ENCODE measurements at places on chromosomes 3 and 15. TPM values are rescaled to one million over a fixed set of nuclear protein-coding genes. Genes with fewer than 3 reads are reported as not detected.

Gene RETNLB
- total RNA-seq, result not detected

Gene ANKRD63
- not detected for total RNA-seq

Gene FBXL22
- total RNA-seq, result 0.60 TPM

Gene SLC7A14
- 0.12 TPM for total RNA-seq

Gene MITF
- total RNA-seq, result 4.3 TPM

Gene CDCP1
- 75.6 TPM for total RNA-seq

Gene GP9
- total RNA-seq, result not detected

Gene LRRK1
- 5.0 TPM for total RNA-seq

Gene ICE2
- total RNA-seq, result 32.2 TPM

Gene TRAIP
- 15.0 TPM for total RNA-seq

Gene ZBBX
- total RNA-seq, result not detected

DNA sequence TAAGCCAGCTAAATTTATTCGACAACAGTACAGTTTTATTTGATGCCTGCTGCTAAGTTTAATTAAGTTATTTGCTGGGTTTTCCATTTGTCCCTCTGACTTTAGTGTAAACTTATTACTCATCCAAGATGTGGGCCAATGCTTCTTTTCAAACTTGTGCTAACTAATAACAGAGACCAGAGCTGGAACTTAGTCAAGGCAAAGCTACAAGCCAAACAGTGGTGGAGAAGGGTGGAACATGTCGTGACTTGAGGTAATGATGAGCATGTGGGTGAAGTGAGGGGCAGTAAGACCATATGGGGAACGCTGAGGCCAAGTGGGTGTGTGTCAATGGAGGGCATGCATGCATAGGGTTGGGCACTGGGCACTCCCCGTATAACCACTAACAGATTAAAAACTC lies 63.9 kb downstream of the NMD3 start:
- no peak for DNase-seq

- no peak for DNase-seq
These were observed 34.5 kb downstream of the POMGNT2 start for GRCh38 chr3:43071313-43071893.

DNA sequence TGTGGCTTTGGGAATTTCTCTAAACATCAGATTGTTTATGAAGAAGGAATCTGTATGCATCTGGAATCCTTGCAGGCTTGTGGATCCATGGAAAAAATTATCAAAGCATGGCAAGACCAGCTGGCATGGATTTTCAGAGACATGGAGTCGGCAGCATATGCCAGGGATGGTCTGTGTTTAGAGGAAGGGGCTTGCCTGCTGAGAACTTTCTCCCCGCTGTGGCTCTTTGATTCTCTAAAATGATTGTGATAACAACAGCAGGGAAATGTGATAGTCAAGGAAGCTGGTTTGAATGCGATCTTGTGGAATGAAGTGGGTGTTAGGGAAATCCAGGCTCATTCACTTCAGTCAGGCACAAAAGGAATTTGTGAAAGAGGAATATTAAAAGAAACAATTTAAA lies 245.7 kb upstream of the THRB start:
- DNase-seq, result no peak

DNA sequence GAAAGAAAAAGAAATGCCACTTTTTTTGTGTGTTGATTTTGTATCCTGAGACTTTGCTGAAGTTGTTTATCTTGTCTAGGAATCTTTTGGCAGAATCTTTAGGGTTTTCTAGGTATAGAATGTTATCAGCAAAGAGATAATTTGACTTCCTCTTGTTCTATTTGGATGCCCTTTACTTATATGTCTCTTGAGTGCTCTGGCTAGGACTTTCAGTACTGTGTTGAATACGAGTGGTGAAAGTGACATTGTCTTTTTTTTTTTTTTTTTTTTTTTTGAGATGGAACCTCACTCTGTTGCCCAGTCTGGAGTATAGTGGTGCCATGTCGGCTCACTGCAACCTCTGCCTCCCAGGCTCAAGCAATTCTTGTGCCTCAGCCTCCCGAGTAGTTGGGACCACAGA lies 64.7 kb upstream of the NPHP3 start:
- DNase-seq, result no peak

DNA sequence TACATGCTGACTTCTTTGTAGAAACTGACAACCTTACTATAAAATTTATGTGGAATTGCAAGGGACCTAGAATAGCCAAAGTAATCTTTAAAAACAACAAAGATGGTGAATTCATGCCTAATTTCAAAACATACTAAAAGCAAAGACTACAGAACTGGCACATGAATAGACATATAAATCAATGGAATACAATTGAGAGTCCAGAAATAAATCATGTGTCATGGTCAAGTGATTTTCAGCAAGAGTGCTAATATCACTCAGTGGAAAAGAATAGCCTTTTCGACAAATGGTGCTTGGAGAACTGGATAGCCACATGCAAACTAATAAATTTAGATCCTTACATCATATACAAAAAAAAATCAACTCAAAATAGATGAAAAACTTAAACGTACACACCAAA lies 8.7 kb downstream of the IMPG2 start:
- no peak for DNase-seq

DNA sequence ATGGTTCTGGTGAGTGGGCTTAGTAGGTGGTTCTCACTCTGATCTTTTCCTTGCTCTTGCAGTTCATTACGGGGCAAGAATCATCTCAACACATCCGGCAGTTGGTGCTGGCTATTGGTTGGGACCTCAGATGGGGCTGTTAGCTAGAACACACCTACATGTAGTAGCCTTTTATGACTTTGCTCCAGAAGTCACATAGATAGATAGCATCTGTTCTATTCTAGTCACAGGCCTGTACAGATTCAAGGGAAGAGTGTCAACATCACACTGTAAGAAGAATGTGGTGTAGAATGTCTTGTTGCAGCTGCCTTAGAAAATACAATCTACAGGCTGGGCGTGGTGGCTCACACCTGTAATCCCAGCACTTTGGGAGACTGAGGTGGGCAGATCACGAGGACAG lies 15.1 kb downstream of the RAB5A start:
- DNase-seq, result no peak

DNA sequence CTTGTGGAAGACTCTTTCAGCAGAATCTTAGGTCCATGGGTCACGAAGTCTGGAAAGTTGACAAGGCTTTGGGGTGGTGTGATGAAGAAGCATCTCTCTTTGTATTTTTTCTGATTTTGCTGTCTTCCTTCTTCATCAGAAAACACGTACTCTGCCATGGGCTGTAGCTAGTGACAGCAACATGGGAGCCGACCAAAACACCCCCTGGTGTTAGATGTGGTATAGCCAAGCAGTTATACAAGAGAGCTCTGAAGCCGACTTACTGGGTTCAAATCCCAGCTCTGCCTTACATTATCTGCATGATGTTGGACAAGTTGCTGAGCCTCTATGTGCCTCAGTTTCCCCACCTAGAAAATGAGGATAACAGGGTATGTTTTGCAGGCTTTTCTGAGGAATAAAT lies 32.9 kb upstream of the LYZL4 start:
- no peak for DNase-seq

GRCh38 chr15:41853831-41854230 lies 15.2 kb downstream of the PLA2G4B start:
- no peak for DNase-seq

DNA sequence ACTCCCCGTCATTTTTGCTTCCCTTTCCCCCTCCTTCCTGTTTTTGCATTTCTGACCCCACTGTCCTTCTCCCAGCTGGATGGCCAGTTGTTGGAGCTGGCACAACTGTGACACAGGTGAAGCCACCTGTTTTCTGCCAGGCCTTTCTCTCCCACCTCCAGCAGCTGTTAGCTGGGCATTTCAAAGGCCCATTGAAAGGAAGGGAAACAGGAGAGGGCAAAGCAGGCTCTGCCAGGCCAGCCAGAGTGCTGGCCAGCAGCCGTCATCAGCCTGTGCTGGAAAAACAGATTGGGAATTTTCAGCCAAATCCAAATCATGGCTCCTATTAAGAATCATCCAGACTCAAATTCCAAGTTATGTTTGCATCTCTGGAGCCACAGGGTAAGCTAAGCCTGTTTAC lies 155.2 kb upstream of the C2CD4B start:
- DNase-seq, result no peak

DNA sequence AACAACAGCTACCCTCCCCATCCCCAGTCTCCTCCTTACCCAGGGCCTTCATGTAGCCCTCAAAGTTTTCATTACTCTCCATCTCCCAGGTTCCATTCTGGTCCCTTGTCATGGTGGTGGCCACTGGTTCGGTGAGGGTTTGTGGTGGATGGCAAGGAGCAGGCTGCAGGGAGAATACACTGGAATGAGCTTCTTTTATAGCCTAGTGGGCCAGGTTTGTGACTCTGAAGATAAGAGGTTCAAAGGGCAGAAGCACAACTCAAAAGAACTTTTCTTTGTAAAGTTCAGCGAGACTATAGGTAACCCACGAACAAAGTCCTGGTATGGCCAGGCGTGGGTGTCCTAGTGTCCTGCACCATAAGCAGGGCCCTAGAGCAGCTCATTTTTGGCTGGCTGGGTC lies at the start of gene RBP2:
Gene RBP2 (minus strand): TSS at position 169 of the 400 bp plus-strand sequence. CDS start 57 bp downstream, at position 112.
- DNase-seq, result no peak

DNA sequence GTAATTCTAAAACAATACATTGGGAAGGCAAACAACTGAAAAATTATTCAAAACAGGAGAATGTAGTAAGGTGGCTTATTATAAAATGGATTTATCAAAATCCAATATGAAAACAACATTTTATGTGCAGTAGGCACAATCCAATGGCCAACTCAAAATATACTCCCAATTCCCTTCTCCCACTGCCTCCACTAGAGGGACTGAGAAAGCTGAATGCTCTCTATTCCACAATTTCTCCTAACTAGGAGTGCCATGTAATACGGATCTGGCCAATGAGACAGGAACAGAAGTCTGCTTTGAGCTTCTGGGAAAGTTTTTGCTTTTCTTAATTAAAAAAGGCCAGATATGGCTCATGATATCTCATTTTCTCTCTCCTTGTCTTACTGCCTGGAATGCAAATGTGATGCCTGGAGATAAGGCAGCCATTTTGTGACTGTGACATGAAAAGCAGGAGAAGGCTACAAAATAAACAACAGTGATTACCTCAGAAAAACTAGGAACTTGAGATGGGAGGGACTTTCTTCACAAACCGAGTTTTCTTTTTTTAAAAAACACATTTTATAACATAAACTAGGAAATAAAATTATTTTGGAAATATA lies 18.8 kb upstream of the VGLL4 start:
- DNase-seq, result peak; percentile 47

DNA sequence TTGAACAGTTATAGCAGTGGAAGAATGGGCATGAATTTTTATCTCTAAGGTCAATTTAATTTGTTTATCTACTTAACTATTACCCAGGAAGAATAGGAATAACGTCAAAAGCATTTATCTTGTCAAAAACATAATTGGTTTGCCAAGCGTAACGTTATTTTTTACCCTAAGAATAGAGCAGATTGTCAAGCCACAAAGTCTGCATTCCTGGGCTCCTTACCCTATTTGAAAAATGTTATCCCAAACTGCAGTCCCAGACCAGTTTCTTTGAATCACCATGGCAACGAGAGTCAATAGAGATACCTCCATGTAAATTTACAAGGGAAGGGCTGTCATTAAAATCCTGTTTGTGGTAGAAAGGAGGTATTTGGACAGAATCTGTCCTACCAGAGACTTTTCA lies 61.1 kb downstream of the CPNE4 start:
- peak; percentile 11 for DNase-seq

GRCh38 chr3:9352917-9353752 lies 9.7 kb upstream of the THUMPD3 start:
- peak; percentile 66 for DNase-seq

- peak; percentile 38 for DNase-seq
These were observed 24.8 kb downstream of the FOXL2NB start for GRCh38 chr3:138971766-138972320.

GRCh38 chr15:99406716-99407487 lies 155.6 kb downstream of the LRRC28 start:
- no peak for DNase-seq

GRCh38 chr3:143483214-143483613 lies 363.6 kb downstream of the CHST2 start:
- DNase-seq, result no peak

DNA sequence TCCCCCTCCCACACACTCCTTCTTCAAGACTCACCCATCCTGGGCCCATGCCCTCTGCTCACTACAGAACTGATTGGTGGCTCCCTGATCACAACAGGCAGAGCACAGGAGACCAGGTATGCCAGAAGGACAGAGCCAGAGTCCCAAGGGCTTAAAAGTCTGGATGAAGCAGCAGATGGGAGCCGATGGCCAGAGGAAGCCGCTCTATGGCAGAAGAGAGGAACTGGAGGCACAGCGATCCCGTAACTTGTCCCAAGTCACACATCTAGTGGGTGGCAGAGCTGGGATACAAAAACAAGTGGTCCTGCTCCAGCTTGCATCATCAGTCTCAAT lies 20.7 kb downstream of the ITGA11 start:
- DNase-seq, result no peak

- DNase-seq, result no peak
These were observed 96.3 kb upstream of the ALDH1A3 start for GRCh38 chr15:100783291-100783690.

DNA sequence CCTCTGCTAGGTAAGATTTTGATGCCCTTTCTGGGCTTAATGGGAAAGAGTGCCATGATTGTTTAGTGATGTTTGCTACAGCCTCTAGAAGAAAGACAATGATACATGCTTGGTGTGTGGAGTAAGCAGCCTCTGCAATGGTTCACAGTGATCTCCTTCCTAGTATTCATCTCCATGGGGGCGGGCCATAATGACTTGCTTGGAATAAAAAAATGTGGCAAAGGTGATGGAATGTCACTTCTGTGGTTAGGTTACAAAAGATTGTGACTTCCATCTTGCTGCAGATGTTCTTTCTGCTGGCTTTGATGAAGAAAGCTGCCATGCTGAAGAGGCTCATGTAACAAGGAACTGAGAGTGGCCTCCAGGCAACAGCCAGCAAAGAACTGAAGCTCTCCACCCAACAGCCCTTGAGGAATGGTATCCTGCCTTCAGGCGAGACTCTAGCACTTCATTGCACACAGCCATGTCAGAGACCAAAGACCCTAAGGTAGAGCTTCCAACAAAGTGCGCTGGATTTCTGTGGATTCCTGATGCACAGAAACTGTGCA lies 139.1 kb upstream of the LRIG1 start:
- DNase-seq, result no peak

- DNase-seq, result no peak
These were observed 43.2 kb downstream of the EHHADH start for GRCh38 chr3:185210621-185211142.

DNA sequence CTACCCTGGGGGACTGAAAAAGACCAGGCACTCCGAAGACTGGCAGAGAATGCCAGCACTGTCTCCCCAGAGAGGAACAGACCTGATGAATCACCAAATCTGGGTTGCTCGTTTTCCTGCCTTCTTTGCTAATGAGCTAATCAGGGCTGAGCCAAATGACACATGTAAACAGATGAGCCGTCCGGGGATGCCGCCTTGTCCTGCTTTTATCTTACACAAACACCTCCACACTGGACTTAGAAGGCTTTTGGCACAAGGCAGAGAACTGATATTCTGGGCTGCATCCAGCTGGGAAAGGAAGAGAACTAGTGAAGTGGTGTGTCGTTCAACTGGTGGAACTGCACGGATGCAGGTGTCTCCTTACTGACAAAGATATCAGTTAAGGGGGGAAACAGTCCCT lies 88.1 kb downstream of the MECOM start:
- peak; percentile 30 for DNase-seq

GRCh38 chr15:78308422-78309032 lies 9.1 kb upstream of the SKIC8 start:
- peak; percentile 63 for DNase-seq

- DNase-seq, result no peak
These were observed 257.9 kb upstream of the ALCAM start for GRCh38 chr3:105108823-105109222.

Data from RPMI7951 (cell line).